ENCODE measurements at places on chromosomes 7 and 10.

- DNase-seq = no peak
These were observed 138.0 kb downstream of the SRPK2 start for GRCh38 chr7:105250706-105251105.

DNA sequence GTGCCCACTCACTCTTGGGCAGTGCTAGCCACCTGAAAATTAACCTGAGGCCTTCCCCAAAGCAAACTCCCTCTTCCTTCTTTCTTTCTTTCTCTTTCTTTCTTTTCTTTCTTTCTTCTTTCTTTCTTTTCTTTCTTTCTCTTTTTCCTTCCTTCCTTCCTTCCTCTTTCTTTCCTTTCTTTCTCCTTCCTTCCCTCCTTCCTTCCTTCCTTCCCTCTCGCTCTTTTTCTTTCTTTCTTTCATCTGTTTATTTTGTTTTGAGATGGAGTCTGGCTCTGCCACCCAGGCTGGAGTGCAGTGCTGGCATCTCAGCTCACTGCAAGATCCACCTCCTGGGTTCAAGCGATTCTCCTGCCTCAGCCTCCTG lies 17.0 kb upstream of the KPNA7 start:
- no peak for DNase-seq

DNA sequence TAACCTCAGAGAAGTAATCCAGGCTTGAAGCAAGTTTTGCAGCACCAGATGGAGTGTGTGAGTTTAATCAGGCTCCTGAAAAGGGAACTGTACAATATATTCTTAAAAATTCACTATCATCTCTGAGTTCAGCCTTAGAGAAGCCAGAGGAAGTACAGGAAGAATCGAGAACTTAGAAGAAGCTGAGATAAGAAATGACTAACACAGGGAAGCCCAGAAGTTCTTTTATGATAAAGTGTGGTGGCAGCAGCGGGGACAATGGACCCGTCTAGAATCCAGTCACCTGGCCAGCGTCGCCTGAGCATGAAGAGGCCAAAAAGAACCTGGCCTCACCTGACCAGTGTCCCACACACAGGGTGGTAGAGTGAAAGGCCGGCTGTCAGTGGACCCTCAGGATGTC lies 161.0 kb downstream of the USP6NL start:
- DNase-seq = no peak

DNA sequence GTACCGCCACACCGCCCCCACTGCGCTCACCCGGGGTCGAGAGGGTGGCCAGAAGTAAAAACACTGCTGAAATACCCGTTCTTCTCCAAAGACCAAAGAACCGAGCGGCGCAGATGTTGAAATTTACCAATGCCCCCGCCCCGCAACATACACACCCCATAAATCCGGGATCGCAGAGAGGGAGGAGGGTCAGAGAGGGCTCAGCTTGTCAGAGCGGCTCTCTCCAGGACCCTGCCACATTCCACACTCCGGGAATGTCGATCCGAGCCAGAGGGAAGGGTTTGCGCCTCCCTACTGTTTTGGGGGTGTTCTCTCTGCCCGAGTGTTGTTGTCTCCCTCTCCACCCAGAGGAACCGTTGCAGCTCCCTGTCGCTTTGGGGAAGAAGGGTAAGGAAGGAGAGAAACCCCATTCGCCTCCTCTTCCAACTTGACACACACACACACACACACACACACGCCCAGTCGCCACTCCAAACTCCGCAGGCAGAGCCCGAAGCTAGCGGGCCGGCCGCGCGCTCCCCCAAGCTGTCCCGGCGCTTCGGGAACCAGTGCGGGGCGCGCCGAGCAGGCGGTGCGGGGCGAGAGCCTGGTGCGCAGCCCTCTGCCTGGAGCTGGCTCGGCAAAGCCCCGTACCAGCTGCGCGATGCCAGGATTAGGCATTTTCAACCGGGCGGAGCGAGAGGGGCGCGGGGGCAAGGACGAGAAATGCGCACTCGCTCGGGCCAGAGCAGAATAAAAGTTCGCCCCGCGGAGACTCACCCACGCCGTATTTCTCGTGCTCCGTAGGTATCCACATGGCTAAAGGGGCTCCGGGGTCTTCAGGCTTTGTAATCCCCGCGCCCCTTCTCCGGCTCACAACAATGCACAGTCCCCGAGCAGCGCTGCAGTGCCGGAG lies 609 bp downstream of the DOCK4 start:
- DNase-seq = peak; percentile 39

DNA sequence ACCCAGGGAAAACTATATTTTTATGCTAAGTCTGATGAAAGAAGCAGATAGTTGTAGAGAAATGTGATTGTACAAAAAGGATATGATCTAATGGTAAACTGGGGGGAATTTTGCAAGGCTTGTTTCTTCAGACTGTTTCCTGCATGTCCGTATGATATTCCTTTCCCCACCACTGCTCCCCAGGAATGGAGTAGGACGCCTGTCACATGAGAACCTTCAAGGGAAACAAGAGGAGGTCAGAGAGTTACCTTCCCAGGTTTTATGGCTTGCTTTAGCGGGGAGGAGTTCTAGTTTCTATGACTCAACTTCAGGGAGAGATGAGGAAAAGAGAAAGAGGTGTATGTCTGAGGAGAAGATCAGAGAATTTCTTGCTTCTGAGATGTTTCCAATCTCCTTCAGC lies 16.4 kb upstream of the ITPRID1 start:
- DNase-seq = no peak

- no peak for DNase-seq
These were observed 45.6 kb upstream of the DLG5 start for GRCh38 chr10:77972148-77972547.

GRCh38 chr7:64775289-64775688 lies 18.9 kb upstream of the ZNF138 start:
- DNase-seq = no peak

DNA sequence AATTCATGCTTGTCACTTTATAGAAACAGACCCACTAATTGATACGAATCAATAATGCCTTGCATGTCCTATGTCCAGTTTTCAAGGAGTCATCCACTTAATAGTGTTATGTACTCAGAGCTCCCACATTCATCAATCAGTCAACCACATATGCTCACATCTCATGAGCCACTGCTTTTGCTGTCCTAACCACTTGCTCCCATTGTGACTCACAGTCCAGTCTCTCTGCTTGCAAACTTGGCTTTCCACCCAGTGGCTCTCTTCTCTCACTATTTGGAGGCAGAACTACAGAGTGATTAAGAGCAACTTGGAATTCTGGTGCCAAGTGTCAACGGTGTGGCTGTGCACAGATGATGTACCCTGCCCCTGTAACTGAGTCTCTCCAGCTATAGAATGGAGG lies 166.0 kb downstream of the SNX13 start:
- DNase-seq = peak; percentile 76

GRCh38 chr10:37700886-37701780 lies 156.3 kb downstream of the ZNF248 start:
- DNase-seq = no peak

GRCh38 chr7:5679813-5680473 lies 101.5 kb downstream of the RNF216 start:
- no peak for DNase-seq

DNA sequence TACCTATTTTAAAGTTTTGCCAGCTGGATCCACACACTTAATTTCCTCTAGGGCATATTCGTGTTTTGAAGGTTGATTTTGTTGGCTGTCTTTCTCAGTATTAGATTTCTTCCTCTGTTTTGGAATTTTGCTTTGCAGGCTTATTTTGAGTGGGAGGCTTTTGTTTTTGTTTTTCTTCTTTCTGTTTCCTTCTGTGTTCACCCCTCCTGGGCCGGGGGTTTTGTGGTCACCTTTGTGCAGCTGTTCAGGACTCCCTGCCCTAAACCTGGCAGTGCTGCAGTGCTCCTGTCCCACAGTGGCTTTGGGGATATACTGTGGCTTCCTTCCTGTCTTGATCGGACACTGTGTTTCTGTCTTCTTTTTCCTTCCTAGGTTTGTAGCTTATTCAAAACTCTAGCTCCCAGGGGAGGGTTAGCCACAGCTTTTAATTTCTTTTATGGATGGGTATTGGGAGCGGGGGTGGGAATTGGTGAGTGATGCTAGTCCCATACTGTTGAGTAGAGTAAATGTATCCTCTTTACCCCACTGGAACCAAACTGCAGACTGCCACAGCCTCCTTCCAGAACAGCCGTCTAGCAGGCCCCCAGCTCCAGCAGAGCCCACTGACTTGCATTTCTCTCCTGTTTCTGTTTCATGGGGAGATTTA lies 228.7 kb upstream of the FZD8 start:
- no peak for DNase-seq

- no peak for DNase-seq
These were observed 139.1 kb downstream of the XPNPEP1 start for GRCh38 chr10:109784236-109784635.

GRCh38 chr10:108384378-108384777 lies 1219.9 kb upstream of the SORCS1 start:
- no peak for DNase-seq

- no peak for DNase-seq
These were observed 28.2 kb upstream of the ZCCHC24 start for GRCh38 chr10:79473496-79474095.

DNA sequence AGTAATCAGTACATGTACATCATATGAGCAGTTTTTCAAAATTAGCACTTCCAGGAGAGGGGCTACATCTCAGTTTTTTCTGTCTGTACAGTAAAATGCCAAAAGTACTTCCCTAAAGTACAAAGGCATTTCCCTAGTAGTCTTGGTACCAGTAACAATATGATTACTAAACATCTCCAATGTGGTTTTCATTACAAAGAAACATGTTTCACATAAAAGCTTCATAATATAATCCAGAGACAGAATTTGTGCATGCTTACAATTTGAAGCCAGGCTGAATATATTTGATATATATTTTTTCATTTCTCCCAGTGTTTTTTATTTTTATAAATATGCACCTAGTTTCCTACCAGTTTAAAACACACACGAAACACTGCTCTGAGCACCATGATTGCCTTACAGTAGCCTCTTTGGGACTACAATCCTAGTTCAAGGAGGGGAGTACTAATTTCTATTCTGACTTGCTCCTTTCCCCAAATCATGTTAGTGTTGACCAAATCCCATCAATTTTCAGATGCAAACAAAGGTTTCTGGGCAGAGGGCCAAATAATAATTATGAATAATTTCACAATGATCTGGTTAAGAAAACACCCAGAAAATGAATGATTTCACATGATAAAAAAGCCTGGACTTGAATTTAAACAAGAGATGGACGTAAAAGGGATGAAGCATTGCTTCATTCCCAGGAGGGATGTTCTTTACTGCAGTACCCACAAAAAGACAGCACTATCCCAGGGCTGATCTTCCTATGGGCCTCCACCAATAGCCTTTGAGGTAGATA lies 201.3 kb downstream of the SLC25A13 start:
- DNase-seq = no peak

DNA sequence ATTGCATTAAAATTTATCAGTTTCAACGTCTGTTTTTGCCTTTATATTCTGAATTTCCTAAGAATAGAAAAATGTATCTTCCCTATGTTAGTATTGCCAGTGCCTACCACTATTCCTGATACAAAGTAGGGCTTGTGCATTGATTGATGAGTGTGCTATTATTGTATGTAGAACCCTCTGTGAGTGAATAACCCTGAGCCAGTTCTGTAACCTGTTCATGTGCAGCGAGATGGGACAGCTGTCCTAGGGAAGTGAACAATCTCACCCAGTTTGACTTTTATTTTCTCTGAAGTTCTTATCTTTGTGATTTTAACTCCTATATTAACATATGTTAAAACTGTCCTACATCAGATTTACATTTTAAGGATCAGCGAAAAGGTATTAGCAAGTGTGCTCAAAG lies 178.4 kb upstream of the ADO start:
- no peak for DNase-seq

DNA sequence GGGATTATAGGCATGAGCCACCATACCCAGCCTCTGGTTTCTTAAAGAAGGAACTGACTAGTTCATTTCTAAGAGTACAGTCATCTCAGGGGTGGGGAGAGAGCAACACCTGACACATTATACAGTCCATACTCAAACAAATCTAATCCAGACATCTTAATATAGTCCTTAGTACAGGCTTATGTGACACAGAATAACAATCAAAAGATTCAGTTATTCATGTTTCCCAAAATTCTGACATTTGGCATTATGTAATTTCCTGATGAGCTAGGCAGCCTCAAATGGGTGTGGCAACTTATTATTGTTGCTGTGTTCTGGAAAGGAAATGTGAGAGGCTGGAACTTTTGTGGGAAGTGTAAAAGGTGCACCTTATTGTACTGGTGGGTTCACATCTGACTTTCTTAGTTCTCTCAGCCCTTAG lies 116.3 kb downstream of the WDFY4 start:
- DNase-seq = no peak

- no peak for DNase-seq
These were observed at the start of gene TTYH3 for GRCh38 chr7:2631946-2632732. TTYH3 (plus strand) TSS chr7:2631986; CDS start chr7:2632156, 170 bp downstream.

All from skeletal muscle cell (primary cell).